Ecto neural progenitor cell (in vitro differentiated cells): ENCODE measurements at places on chromosomes 4 and X.

- DNase-seq: no peak
These were observed 6.2 kb downstream of the PPP1R2C start for GRCh38 chrX:42771506-42772335.

GRCh38 chr4:56267558-56267957 lies 119.7 kb downstream of the AASDH start:
- no peak for DNase-seq

- DNase-seq: no peak
These were observed 641.6 kb downstream of the ADGRL3 start for GRCh38 chr4:61841714-61842113.

DNA sequence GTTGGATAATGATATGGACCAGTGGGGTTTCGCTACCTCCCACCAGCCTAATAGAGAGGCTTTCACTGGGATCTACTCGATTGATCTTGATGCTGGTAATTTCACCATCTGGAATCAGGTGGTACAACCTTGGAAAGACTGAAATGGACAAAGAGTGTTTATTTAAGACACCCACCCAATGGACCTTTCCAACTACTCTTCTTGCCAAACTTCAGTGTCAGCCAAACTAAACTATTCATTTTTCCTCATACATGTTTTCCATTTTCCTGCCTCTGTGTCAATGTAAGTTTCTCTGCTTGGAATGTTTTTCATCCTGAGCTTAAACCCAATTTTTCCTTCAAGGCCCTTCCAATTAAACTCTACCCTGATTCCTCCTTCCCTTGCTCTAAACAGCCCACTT lies 92.6 kb downstream of the LNX1 start:
- no peak for DNase-seq

DNA sequence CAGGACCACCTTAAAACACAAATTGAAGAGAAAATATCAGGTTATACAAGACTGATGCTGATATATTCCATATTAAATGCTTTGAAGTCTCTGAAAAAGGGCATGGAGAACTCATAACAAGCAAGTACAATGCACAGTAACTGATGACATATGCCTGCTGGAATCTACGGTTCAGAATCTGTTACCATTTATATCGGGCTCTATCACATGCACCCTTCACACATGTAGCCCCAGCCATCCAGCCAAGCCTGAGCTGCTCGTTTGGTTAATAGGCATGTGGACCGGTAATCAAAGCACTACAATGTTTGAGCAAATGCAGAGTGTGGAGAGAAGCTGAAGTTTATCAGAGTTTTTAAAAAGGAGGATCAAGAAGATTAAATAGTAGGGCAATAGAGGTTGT lies 11.8 kb downstream of the COMMD8 start:
- DNase-seq: no peak

DNA sequence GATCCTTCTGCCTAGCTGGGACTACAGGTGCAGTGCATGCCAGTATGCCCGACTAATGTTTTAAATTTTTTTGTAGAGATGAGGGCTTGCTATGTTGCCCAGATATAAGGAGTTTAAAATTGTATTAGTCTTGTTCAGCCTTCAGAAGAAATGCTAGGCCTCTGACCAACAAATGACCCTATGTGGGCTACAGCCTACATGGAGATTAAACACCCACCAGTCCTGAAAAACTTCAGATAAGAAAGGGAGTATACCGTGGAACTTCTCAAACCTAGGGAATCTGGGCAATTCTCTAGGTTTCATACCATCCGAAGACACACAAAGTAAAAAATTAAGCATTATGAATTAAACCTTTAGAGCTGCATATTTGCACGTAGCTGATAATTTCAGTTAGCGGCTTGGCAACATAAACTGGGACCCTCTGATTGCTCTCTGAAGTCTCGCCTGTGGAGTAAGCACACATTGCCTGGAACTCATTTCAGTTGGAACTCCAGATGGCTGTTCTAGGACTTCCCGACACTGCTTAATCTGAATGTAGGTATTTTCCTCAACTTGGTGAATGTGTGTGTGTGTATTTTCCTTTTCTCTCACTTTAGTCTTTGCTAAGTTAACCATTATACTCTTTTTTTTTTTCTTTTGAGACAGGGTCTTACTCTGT lies 33.0 kb downstream of the MOB1B start:
- DNase-seq: no peak

DNA sequence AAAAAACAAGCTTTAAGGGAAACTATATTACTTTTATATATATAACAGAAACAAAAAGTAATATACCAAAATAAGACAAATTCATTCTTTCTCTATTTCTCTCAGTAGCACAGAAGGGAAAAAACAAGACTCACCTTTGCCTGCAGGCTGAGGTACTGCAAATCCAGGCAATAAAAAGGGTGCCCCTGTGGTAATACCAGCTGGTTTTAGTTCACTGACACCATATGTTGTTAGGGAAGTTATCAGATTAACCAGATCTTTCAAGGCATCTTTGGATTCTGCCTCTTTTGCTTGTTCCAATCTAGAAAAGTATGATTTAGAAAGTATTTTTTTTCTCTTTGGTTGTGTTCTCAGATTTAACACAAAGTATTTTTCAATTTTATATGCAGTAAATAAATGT lies 139.8 kb downstream of the WDFY3 start:
- DNase-seq: no peak

GRCh38 chrX:46687619-46688018 lies 71.3 kb downstream of the SLC9A7 start:
- no peak for DNase-seq

DNA sequence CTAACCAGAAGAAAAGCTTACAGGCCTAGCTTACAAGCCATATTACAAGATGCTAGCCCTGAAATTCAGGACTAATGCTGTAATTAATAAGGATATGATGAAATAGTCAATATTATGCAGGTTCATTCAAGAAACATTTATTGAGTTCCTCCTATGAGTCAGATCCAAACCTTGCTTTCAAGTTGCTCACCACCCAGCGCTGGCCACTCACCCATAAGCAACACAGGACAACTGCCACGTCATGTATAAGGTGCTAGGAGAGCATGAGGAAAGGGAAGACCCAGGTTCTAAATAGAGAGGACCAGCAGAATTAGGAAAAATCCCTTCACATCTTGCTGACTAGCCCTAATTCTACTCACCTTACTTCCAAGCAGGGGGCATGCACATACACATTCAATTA lies 23.3 kb downstream of the MAML3 start:
- no peak for DNase-seq
